Panc1 (cell line): ENCODE measurements at places on chromosomes 16 and 17.

DNA sequence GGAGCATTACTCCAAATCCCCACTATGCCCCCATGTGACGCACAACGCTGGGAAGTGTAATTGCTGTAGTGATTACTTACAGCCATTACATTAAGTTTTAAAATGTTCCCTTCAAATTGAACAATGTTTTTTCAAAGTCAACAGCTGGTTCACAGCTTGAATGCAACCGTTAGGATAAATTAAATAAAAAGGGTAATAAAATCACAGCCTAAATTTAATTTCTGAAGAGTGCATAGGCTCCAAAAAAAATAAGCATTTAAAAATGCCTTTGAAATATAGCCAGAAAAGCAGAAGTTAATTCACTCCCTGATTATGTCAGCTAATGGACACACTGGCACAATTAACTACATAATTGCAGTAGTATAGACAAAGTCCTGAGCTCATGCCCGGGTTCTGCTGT is 50.5 kb upstream of the KDM8 start:
- no peak for DNase-seq

DNA sequence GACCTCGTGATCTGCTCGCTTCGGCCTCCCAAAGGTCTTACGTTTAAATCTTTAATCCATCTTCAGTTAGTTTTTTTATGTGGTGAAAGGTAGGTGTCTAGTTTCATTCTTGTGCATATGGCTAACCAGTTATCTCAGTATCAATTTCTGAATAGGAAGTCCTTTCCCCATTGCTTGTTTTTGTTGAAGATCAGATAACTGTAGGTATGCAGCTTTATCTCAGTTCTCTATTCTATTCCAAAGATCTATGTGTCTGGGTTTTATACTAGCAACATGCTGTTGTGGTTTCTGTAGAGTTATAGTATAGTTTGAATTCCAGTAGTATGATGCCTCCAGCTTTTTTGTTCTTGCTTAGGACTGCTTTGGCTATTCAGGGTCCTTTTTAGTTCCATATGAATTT is 65.2 kb downstream of the TNFRSF13B start:
- DNase-seq, result no peak

- no peak for DNase-seq
Observed at GRCh38 chr16:66099306-66099705, 267.2 kb upstream of the CDH5 start.

DNA sequence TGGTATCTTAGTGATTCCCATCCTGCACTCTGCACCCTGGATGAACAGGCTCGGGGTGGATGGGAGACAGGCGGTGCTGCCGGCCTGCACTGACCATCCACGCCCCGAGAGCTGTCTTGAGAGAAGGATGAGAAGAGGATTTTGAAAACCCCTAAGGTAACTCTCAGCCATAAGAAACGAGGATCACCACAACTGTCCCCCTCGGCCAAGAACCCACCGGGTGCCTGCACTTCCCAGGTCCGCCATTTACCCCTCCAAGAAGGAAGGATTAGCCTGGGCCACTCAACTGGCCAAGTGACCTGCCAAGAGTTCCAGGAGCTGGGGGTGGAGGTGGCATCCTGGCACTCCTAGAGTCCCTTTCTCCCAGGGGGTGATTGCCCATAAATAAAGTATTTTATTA is 302.4 kb upstream of the TNRC6C start:
- DNase-seq, result no peak

DNA sequence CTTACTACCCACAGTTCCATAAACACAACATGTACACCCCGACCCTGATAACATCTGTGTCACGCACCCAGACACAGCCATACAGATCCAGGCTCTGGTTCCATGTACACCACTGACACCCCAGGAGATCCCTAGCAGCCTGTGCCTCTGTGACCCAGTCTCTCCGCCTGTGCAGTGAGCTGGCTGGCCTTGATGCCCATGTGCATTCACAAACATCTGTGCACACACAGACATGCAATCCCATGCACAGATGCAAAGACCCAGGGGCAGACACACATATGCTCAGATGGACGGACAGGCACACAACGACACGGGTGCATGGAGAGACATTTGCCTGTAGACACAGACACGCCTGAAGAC is 4.1 kb downstream of the CCDC102A start:
- DNase-seq, result no peak

DNA sequence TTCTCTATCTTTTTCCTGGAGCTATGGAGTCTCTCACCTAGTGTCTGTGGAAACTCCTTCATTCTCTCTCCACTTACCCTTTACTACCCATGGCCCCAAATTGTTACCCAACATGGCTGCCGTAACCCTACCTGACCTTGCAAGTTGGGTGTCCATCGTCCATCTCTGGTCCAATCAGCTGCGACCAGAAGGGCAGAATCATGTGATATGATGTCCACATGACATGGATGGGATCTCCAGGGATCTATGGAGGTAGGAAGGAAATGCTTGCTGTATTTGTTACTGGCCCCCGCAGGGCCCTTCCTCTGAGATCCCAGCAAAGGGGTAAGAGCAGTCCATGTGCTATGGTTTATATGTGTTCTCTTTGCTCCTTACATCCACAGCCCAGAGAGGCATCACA is 8.0 kb upstream of the DRC7 start:
- DNase-seq, result no peak

- DNase-seq, result no peak
Observed at GRCh38 chr17:1275962-1276736, 3.3 kb upstream of the TRARG1 start.

DNA sequence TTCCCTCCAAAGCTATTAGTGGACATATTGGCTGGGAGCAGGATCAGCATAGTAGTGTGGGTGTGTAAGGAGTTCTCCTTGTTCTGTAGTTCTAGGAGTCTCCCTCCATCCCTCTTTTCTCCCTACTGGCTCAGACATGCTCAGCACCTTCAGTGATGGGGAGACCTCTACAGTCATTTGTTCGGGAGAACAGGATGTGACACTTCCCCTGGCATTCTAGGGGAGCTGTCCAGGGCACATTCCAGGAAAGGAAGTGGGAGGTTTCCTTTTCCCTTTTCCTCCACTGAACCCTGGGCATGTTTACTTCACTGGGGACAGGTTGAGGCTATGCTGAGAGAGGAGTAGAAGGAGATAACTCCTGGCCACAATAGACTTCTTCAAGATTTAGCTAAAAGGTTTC is 86.5 kb downstream of the MYH13 start:
- DNase-seq, result no peak

GRCh38 chr17:69497161-69497560 is 82.7 kb downstream of the MAP2K6 start:
- no peak for DNase-seq

- no peak for DNase-seq
Observed at GRCh38 chr17:33637534-33637933, 344.4 kb upstream of the ASIC2 start.

GRCh38 chr16:14013571-14014283 is 57.4 kb upstream of the MRTFB start:
- peak; percentile 52 for DNase-seq
